Stomach (tissue), 19 donors: ENCODE measurements at places on chromosomes 11 and 22.

- no peak for DNase-seq
These were observed 772.7 kb downstream of the DLG2 start for GRCh38 chr11:84854498-84854880.

GRCh38 chr11:80958361-80958760 is 1517.5 kb upstream of the TENM4 start:
- DNase-seq = peak; percentile 23

GRCh38 chr11:125401235-125401634 is 94.8 kb downstream of the FEZ1 start:
- no peak for DNase-seq

DNA sequence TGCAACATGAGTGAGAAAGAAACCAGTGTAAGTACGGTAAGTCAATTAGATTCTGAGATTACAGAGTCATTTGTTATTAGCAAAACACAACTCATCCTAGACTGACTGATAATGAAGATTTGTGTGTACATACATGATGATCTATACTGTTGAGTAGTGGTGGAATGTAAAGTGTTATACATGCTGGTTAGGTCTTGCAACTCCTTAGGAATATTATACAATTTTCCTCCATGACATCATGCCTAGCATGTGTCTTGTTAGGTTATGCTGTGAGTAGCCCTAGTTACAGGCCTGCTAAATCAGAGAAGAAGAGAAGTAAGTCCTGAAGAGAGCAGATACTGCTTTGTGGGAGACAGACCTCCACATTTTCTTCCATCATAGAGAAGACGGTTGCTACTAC is 880.6 kb downstream of the LUZP2 start:
- no peak for DNase-seq
